Cortex of kidney (tissue), 1 donor: ENCODE measurements at places on chromosomes 11 and 22.

- no peak for DNase-seq
These were observed 837.7 kb upstream of the CNTN5 start for GRCh38 chr11:98183034-98183433.

- DNase-seq = no peak
These were observed 34.4 kb upstream of the SMTN start for GRCh38 chr22:31046539-31047226.

DNA sequence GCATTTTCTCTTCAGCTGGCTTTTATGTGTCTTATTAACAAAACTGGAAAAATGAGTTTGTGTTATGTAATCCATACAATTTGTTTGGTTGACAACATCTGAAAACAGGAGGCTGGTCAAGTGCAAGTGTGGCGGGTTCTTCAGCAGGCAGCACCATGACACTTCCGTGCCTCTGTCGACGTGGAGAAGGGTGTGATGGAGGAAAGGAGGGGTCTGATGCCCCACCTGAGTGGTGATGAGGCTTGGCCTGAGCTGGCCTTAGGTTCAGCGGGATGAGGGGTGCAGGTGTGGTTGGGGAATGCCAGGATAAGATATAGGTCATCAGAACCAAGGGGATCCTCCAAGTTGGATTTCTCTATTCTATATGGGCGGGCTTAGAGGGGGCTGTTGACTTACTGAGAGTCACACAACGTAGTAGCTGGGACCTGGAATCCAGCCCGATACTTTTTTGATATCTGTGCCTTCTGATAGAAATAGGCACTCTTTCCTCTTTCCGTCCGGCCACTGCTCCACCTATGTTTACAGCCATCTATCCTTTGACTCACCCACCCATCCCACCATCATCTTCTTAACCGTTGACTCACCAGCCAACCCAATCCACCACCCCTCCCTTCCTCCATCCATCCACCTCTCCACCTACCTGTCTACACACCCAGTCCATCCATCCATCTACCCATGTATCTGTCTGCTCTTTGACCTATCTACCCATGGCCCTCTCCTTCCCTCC is 29.0 kb downstream of the SHANK3 start:
- no peak for DNase-seq

DNA sequence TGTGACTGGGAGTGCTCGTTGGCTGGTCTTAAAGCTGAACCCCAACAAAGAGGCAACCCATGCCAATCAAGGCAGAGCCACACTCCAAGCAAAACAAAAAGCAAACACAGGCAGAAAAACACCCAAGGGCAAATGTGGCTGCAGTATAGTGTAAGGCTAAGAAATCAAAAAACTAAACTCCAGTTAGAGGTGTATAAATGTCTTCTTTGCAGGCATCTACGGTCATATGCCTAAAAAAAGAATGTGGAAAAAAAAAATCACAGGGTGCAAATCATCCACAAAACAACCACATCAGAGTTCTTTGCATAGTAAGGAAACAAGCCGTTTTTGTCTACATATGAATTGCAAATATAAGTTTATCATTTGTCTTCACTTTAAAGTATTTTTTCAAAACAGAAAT is 27.8 kb downstream of the ARFGAP3 start:
- no peak for DNase-seq

DNA sequence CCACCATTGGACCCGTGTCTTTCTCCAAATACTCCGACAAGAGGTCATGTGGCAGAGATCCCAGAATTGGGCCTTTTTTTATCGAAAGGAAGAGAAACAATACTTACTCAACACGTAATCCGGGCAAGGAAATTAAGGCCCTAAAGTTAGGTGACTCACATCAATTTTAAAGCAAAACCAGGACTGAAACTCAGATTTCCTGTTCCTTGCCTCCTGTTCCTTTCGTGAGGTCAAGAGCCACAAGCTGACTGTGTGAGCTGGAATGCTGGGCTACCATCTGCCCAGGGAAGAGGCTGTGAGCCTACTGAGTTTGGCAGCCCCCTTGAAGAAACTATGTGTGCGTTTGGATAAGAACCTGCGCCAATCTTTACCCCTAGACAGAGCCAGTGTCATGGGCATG is 27.1 kb upstream of the MRGPRX2 start:
- DNase-seq = no peak

- no peak for DNase-seq
These were observed 2.3 kb downstream of the F2 start for GRCh38 chr11:46721286-46721685.

- no peak for DNase-seq
These were observed 7.4 kb upstream of the PMM1 start for GRCh38 chr22:41596776-41597634.

GRCh38 chr11:134636071-134636470 is 224.0 kb upstream of the B3GAT1 start:
- DNase-seq = no peak

DNA sequence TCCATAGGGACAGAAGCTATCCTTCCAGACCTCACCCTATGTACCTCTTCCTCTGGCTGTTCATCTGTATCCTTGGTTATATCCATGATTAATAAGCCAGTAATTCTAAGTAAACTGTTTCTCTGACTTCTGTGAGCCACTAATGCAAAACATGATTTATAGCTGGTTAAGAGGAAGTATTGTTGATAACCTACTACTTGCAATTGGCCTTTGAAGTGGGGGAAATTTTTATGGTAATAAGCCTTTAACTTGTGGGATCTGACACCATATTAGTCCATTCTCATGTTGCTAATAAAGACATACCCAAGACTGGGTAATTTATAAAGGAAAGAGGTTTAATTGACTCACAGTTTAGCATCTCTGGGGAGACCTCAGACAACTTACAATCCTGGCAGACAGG is 21.9 kb downstream of the CASP12 start:
- no peak for DNase-seq

DNA sequence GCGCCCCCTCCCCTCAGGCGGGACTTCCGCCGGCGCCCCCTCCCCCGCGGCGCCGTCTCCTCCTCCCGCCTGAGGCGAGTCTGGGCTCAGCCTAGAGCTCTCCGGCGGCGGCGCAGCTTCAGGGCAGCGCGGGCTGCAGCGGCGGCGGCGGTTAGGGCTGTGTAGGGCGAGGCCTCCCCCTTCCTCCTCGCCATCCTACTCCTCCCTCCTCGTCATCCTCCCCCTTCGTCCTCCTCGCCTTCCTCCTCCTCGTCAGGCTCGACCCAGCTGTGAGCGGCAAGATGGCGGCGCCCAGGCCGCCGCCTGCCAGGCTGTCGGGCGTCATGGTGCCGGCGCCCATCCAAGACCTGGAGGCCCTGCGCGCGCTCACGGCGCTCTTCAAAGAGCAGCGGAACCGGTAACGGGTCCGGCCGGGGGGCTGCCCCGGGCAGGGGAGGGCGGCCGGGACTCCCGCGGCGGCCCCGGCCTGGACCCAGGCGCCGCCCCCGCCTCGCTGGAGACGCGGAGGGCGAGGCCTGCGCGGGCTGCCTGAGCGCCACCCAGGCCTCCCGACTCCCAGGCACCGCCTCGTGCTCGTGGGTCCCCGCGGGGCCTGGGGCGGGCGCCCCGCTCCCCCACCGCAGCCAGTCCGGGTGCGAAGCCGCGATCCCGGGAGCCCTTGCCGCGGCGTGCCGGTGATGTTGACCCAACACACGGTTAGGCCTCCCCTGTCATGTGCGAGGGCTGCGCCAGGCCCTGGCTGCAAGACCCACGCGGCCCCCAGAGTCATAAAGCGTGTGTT is at the start of gene ATXN10:
TSS of gene ATXN10 (plus strand) at position 52 of the 781 bp plus-strand sequence. CDS start at position 282, 230 bp downstream.
- DNase-seq = no peak

DNA sequence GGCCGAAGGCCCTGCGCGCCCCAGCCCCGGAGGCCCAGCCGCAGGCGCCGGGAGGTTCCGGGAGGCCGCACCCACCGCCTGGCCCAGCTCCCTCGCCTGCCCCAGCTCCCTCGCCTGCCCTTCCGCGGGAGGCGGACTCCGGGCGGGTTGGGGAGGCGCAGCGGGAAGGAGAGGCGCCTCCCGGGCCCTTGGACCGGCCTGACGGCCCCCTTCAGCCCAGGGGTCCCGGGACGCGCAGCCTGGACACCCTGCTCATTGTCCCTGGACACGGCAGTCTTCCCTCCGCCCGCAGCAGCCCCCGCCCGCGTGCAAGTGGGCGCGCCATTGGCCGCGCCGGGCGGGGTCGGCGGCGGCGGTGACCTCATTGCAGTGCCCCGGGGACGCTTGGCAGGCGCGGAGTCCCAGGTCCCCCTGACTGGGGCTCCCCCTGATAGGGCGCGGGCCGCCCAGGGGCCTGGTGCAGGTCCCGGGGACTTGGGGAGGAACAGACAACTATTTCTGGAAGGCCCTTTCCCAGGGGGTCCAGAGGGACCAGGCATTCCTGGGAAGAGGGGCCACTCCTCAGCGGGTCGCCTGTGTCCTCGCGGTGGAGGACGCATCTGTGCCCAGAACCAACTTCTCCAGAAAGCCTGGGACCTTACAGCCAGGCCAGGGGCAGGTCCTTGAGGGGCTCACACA is 501 bp downstream of the CD151 start:
- no peak for DNase-seq

GRCh38 chr22:46525389-46526243 is 11.8 kb downstream of the CELSR1 start:
- DNase-seq = no peak

- DNase-seq = no peak
These were observed 195.8 kb downstream of the HIPK3 start for GRCh38 chr11:33452836-33453624.

GRCh38 chr11:132937016-132937415 is 595.3 kb downstream of the OPCML start:
- DNase-seq = no peak
